ENCODE measurements at places on chromosomes 13 and 19. TPM values are rescaled to one million over a fixed set of nuclear protein-coding genes. Genes with fewer than 3 reads are reported as not detected.

Gene CGB3
- total RNA-seq: not detected

Gene FPR1
- not detected for total RNA-seq

Gene CBLC
- not detected for total RNA-seq

Gene ZNF283
- 29.9 TPM for total RNA-seq

Gene FAM187B
- total RNA-seq: not detected

Gene CLEC4M
- not detected for total RNA-seq

Gene TEAD2
- total RNA-seq: 19.2 TPM

All from fibroblast of the aortic adventitia (primary cell).